ENCODE measurements at places on chromosomes 1 and 21.

- DNase-seq: no peak
These were observed 51.4 kb upstream of the RGL1 start for GRCh38 chr1:183753464-183753891.

DNA sequence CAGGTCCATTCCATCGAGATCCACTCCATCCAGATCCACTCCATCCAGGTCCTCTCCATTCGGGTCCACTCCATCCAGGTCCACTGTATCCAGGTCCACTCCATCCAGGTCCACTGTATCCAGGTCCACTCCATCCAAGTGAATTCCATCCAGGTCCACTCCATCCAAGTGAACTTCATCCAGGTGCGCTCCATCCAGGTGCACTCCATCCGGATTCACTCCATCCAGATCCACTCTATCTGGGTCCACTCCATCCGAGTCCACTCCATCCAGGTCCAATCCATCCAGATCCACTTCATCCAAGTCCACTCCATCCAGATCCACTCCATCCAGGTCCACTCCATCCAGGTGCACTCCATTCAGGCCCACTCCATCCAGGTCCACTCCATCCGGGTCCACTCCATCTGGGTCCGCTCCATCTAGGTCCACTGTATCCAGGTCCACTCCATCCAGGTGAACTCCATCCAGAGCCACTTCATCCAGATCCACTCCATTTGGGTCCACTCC lies 157.4 kb downstream of the HUNK start:
- no peak for DNase-seq

GRCh38 chr1:33393991-33394390 lies 36.9 kb downstream of the PHC2 start:
- no peak for DNase-seq

DNA sequence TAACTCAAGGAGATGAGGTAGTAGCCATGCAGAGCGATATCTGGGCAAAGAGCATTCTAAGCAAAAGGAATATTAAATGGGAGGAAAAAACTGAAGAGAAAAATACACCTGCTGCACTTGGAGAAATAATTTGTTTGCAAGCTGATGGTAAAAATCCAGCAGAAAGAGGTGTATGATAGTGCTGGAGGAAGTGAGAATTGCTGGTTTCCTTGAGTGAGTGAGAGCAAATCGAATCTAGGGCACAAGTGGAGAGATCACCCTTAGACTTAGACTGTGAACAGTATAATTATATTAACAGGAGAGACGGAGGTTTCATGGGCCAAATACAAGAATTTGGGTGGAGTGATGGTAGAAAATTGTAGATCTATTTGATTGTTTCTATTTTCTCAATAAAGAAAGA lies 2.7 kb upstream of the CR1 start:
- DNase-seq: no peak

DNA sequence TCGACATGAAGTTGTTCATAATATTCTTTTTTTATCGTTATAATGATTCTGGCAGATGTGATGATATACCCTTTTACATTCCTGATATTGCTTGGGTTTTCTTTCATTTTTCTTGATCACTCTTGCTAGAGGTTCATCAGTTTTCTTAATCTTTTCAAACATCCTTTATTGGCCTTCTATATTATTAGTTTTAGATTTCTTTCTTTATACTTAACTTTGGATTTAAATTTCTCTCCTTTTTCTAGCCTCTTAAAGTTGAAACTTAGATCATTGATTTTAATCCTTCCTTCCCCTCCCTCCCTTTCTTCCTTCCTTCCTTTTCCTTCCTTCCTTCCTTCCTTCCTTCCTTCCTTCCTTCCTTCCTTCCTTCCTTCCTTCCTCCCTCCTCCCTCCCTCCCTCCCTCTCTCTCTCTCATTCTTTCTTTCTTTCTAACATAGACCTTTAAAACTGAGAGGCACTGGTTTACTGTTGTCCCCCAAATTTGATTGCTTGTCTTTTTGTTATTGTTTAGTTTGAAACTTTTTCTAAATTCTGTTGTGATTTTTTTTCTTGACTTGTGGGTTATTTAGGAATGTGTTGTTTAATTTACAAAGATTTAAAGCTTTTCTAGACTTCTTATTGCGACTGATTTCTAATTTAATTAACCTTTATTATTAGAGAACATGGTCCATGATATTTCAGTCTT lies 31.6 kb downstream of the HOOK1 start:
- DNase-seq: no peak

DNA sequence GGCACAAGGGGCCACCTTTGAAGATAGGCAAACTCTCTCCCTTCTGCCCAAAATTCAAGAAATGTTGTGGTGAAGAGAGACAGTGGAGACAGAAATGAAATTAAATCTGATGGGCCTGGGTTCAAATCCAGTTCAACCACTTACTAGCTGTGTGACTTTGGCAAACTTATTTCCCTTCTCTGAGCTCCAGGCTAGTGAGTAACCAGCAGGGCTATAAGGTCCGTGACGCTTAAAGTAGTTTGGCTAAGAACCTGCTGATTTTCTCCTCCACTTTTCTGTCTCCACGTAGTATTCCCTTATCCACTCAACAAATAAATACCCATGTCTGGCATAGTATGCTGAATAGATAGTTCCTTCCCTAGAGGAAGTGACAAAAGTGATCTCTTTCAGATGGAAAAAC lies 1.9 kb downstream of the SLC2A1 start:
- no peak for DNase-seq

DNA sequence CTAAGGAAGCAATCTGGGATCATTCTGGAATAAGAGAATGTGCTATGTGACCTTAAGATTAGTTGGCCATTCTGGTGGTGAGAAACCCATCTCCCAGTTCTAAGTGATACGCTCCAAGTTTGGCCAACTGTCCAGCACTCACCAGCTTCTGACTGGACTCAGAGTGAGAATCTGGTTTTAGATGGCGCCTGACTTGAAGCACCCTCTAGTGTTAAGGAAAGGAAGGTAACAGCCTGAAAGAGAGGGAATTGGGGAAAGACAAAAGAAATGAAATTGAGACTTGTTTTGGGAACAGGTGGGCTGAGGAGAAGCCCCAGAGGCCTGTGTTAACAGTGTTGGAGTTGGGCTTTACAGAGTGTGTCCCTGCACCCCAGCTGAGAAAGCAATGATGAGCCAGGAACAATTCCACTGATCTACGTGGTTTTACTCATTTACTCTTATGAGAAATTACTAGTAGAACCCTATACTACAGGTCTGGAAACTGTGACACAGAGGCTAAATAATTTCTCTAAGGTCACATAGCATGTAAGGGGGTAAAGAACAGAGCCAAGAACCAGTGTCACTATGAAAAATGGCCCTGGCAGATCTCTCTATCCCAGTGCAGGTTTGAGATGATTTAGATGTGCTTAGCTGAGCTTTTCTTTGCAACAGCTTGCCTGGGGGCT lies 9.3 kb upstream of the FCAMR start:
- DNase-seq: peak; percentile 26

- DNase-seq: no peak
These were observed 10.5 kb downstream of the C1orf167 start for GRCh38 chr1:11772458-11772857.

- no peak for DNase-seq
These were observed 161.6 kb downstream of the CHRM3 start for GRCh38 chr1:239547987-239548386.

GRCh38 chr21:37564924-37565529 lies 198.5 kb downstream of the DYRK1A start:
- peak; percentile 84 for DNase-seq

DNA sequence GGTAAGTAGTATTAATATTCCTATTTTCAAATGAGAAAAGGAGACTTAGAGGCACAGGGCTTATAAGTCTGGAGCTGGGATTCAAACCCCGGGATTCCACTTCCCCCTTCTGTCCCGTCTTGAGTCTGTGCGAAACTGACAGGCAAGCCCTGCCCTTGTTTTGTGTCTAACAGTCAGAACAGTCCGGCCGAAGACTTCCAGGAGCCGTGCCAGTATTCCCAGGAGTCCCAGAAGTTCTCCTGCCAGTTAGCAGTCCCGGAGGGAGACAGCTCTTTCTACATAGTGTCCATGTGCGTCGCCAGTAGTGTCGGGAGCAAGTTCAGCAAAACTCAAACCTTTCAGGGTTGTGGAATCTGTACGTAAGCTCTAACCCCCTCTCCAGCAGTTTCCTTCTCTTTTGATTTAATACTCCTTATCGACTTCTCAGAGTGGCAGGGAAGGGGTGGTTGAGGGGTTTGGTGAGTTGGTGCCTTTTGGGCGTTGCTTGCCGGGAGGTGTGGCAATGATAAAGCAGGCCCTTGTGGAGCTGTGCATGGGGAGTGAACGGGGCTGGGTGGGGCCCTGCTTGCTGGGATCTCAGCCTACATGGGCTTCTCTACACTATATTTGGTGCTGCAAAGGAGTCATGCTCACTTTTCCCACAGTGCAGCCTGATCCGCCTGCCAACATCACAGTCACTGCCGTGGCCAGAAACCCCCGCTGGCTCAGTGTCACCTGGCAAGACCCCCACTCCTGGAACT lies 29.4 kb downstream of the IL6R start:
- no peak for DNase-seq

GRCh38 chr1:145961425-145962156 lies 2.8 kb downstream of the ANKRD34A start:
- peak; percentile 37 for DNase-seq

GRCh38 chr1:225299624-225300023 lies 128.2 kb downstream of the LBR start:
- DNase-seq: no peak

GRCh38 chr1:99228153-99228552 lies 36.1 kb upstream of the PLPPR4 start:
- DNase-seq: no peak

- DNase-seq: no peak
These were observed 63.2 kb downstream of the WNT9A start for GRCh38 chr1:227884370-227885134.

DNA sequence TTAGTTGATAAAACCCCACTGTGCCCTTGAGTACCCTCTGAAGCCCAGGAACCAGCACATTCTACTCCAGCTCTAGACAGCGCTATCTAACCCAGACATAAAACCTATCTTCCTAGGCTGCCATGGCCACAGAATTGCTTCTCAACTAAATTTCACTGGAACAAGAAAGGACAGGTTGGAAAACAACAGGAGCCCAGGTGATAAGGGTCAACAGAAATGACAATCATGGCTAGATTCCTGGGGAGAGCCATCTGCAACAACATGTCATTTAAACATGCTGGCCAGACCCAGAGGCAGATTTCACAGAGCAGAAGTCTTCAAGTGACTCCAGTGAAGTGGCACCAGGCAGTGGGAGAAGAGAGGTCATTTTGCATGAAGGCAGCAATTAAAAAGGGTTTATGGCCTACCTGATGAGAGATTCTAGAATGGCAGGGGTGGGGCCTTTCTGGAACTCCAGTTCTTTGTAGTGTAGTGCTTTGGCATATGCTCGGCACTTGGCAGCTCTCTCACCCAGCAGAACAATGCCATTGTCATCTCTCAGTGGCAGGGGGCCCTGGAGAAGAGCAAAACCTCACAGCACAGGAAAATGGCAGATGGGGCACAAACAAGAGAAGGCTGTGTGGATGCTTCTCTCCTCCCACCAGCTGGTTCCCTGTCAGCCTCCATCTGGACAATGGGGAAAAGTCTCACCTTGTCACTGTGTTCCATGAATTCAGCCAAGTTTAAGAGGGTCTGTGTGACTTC lies 9.9 kb downstream of the ANGPTL7 start:
- DNase-seq: peak; percentile 80

DNA sequence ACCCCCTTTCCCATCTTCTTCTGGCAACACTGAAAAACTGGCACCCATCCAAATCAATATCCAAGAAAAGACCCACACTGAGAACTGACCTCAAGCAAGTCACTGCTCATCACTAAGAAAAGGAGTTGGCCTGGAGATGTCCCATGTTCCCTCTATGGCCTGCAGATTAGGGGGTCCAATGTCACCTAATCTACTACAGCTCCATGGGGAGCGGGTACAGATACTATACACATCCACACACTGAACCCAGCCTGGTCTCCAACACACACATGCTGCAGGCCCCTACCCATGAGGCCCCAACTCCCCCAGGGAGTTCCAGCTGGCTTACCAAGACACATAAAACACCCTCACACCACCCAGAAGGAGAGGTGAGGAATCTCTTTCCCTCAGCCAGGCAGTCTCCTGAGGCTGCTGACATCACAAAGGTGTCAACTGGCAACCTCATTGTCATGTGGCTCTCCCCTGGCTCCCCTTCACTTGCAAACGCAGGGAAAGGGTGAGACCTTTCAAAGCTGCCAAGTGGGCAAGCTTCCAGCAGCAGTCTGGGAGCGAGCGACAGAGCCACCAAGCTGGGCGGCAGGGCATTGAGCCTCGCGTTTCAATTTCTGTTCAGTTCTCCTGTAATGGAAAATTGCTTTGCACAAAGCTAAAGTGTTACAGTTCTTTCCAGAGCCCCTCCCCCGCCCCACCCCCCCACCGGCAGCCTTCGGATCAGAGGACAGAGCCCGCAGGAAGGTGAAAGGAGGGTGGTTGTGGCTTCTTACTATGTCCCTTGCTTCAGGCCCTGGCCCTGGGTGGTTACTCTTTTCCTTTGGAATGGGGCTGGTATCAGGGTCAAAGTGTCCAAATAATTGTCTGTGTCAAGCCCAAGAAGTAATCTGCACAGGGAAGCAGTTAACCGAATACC lies at the start of gene LRRC52:
TSS of gene LRRC52 (plus strand) at position 469 of the 907 bp plus-strand sequence. CDS start at position 766, 297 bp downstream.
- peak; percentile 35 for DNase-seq

GRCh38 chr1:221272940-221273339 lies 393.7 kb downstream of the HLX start:
- DNase-seq: no peak

GRCh38 chr1:66373157-66373591 lies 160.8 kb upstream of the SGIP1 start:
- DNase-seq: no peak

- no peak for DNase-seq
These were observed 85.7 kb upstream of the COL11A1 start for GRCh38 chr1:103194060-103194459.

- peak; percentile 54 for DNase-seq
These were observed 208.4 kb downstream of the ROR1 start for GRCh38 chr1:63982201-63982600.

GRCh38 chr1:185537596-185537995 lies 196.6 kb upstream of the HMCN1 start:
- no peak for DNase-seq

Data from NCI-H1417 (cell line).